LHCN-M2 (cell line): ENCODE measurements at places on chromosomes 7 and 10.

GRCh38 chr7:82501346-82501745 lies 57.8 kb upstream of the CACNA2D1 start:
- peak; percentile 1 for DNase-seq

DNA sequence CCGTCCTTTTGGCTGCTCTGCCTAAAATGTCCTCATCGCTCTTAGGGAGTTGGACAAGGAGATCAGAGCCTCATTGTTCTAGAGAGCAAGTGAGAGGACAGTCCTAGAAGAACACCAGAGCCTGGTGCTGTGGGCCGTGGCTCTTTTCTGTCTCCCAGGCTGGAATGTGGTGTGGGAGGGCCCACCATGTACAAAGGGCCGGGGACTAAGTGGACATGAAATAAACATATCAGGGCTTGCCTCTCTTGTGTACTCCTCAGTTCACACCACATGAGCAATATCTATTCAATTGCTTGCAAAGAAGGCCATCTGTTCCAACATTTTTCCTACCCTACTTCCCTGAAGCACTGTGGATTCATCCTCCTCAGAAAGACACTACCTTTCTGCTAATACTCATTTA lies 510.4 kb downstream of the SUGCT start:
- DNase-seq: no peak

DNA sequence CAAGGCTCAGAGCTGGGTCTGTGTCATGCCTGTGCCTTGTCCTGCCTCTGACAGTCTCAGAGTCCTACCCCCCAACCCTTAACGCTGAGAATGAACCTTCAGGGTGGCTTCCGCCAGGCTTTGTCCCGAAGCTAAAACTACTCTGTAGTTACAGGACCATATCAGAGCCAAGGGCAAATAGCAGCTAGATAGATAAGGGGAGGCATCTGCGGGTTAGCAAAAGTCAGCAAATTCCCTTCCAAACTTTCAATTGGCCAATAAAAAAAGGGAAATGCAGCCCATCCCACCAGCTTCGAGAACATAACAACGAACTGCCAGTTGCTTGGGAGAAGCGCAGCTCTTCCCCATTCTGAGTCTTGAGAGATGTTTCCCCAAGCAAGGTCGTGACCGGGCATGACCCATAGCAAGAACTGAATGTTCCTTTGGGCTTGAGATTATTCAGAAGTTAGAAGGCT lies 17.7 kb downstream of the CCL24 start:
- peak; percentile 35 for DNase-seq

- peak; percentile 83 for DNase-seq
These were observed at the start of gene PBLD for GRCh38 chr10:68332259-68333057. Gene PBLD, minus strand, starts transcription at chr10:68332928. Its CDS starts 26,084 bp downstream, at chr10:68306844.

GRCh38 chr7:141785706-141786552 lies 4.1 kb upstream of the TAS2R5 start:
- peak; percentile 58 for DNase-seq

GRCh38 chr7:4272141-4272540 lies 410.0 kb upstream of the FOXK1 start:
- DNase-seq: no peak
